Activated T-helper 1 cell treated with anti-CD3 and anti-CD28 coated beads, Interleukin-2, amount 50 U/mL, for 16 hours (primary cell): ENCODE measurements at places on chromosomes 5 and 9.

- DNase-seq, result no peak
These were observed 500.0 kb downstream of the DIRAS2 start for GRCh38 chr9:90142580-90142979.

- no peak for DNase-seq
These were observed 703.4 kb upstream of the GRAMD2B start for GRCh38 chr5:125719681-125720347.

DNA sequence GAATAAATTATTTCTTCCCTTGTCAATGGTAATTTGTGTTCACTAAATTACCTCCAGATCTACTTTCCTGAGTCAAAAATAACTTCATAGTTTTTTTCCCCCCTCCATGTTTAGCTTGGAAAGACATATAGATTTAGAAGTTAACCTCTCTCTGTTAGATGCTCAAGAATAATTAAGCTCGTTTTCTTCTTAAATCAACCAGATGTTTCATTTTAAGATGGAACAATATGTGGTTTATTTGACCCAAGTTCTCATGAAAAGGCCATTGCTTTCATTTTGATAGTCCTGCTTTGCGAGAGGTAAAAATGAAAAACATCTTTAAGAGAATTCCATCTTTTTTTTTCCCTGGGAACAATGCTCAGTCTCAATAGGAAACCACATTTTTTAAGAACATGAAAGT, 27.7 kb upstream of the GAS1 start:
- DNase-seq, result no peak

GRCh38 chr9:116297346-116297745, 143.8 kb downstream of the PAPPA start:
- DNase-seq, result no peak

DNA sequence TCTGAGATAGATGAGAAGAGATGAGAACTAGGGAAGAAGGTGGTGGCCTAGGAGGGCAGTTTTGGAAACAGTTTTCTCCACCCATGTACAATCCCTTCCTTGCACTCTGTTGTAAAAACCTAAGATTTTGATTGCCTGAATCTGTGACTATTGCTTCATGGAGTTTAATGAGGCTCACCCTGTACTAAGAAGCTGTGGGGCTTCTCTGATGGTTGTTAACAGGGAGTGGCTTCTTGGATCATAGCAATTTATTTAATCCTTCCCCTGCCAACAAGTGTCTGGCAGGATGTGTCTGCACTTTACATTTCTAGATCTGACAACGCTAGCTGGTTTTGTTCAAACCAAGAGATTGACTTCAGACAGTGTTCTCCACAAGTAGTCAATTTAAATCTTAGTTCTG, 74.7 kb upstream of the C5orf46 start:
- no peak for DNase-seq

- no peak for DNase-seq
These were observed 74.5 kb downstream of the IQGAP2 start for GRCh38 chr5:76477571-76477970.

DNA sequence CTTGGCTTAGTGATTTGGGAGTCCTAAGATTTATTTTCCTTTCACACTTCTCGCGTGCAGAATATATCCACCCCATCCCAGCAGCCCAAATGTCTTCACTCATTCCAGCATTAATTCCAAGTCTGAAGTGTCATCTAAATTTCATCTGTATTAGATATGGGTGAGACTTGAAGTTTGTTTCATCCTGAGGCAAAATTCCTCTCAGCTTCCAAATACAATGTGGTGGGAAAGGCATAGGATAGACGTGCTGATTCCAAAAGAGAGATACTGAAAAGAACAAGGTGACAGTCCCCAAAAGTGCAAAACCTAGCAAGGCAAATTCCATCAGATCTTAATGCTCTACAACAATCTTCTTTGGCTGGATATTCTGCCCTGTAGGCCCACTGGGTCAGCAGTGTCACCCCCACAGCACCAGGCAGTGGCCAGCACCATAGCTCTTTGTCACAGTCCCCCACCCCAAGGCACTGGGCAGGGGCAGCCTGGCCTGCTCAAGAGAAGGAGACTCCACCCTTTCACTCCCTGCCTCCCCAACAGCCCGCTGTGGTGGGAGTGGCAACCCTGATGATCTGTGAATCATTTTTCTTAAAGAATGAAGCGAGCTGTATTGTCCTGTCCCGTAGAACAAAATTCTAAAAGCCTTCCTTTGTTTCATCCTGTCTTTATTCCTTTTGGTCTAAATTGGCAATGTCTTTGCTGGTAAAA, 2.7 kb upstream of the ADAM19 start:
- DNase-seq, result no peak

DNA sequence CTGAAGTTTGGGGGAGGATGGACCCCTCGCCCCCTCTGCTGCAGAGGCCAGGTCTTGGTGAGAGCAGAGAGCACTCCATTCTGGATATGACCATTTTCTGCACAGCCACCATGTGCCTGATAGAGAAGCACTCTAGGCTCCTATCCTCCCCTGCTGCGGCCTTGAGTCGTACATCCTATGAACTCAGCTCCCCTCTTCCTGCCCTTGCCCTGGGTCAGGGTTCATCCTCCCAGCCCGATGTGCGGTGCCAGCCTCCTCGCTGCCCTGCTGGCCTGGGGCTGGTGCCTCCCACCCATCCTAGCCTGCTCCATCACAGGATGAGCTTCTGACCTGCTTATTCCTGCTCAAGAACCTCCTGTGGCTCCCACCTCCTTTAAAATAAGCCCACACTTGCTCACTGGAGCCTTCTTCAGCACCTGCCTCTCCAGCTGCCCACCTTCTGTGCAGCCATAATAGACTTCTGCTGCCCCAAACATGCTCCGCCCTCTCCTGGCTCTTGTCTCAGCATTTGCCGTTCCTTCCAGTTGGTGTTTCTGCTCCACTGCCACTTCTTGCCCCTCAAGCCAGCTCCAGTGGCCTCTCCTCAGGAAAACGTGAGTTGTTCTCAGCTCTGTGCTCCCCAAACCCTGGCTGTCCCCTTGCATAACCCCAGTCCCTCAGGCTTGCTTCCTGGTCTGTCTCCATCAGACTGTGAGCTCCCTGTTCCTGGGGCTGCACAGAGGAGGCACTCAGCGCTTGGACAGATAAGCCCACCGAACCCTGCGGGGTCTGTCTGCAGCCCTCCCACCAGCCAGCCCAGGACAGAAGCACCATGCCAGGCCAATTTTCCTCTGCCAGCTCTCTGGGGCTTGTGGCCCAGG, 22.3 kb upstream of the TTLL11 start:
- no peak for DNase-seq

- no peak for DNase-seq
These were observed 209.5 kb downstream of the MAPKAP1 start for GRCh38 chr9:125497478-125497877.

DNA sequence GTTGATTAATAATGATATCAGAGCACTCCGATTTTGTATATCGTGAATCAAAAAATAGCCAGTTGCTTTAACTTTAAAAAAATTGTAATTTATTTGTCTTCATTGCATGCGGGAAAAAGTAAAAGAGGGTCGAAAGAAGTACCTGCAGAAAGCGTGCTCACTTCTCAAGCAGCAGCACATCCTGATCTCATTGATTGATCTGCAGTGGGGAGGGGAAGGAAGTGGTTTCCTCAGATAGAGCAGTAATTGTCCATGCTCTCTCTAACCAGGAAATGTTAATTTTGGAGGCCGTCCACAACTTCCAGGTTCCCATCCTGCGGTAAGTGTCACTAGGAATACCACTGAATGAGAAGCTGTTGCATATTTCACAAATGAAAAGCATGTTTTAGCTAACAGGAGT, 63.2 kb downstream of the SYK start:
- DNase-seq, result no peak

- no peak for DNase-seq
These were observed 46.2 kb downstream of the RNF145 start for GRCh38 chr5:159163027-159163700.

- no peak for DNase-seq
These were observed 3.0 kb downstream of the MXD3 start for GRCh38 chr5:177308740-177309139.

GRCh38 chr9:96420468-96421219, 2.5 kb upstream of the ZNF367 start:
- no peak for DNase-seq
